ENCODE measurements at places on chromosomes 5 and 9. TPM values are rescaled to one million over a fixed set of nuclear protein-coding genes. Genes with fewer than 3 reads are reported as not detected.

ZBTB43 gene
- 10.6 TPM for total RNA-seq

FAM200C gene
- 1.4 TPM for total RNA-seq

CKS2 gene
- total RNA-seq = 167 TPM

HACD4 gene
- 2.8 TPM for total RNA-seq

VLDLR gene
- 7.3 TPM for total RNA-seq

INSYN2B gene
- total RNA-seq = not detected

LMX1B gene
- total RNA-seq = not detected

GFI1B gene
- total RNA-seq = not detected

SPINK4 gene
- not detected for total RNA-seq

GBA2 gene
- 50.1 TPM for total RNA-seq

IL4 gene
- 20.5 TPM for total RNA-seq

IL9 gene
- total RNA-seq = not detected

SLC6A7 gene
- not detected for total RNA-seq

RPS14 gene
- 2,587 TPM for total RNA-seq

MAST4 gene
- 18.3 TPM for total RNA-seq

LHX2 gene
- not detected for total RNA-seq

PKN3 gene
- 24.3 TPM for total RNA-seq

All from activated CD4-positive, alpha-beta T cell treated with anti-CD3 and anti-CD28 coated beads, Interleukin-2, amount 10 ng/mL, durations not matched to agents 24 days and 14 days (primary cell).